ENCODE measurements at places on chromosomes 7 and 10. TPM values are rescaled to one million over a fixed set of nuclear protein-coding genes. Genes with fewer than 3 reads are reported as not detected.
A peak's percentile ranks its signal among the peaks of the same experiment; 100 is the strongest.

GRCh38 chr7:96530786-96531185 lies 178.9 kb downstream of the SEM1 start:
- H3K4me3 ChIP-seq: no peak overlapping the region
- H3K4me1 ChIP-seq: no peaks in the 10 kb centered on the region
- no peaks in the 10 kb centered on the region for H3K36me3 ChIP-seq
- H3K27me3 ChIP-seq: peaks cover 23% of the 10 kb centered on the region
- H3K27ac ChIP-seq: no peak overlapping the region

GRCh38 chr7:68537774-68538071 lies 1060.6 kb upstream of the AUTS2 start:
- no peak for DNase-seq
- no peak overlapping the region for H3K27ac ChIP-seq
- H3K36me3 ChIP-seq: no peaks in the 10 kb centered on the region
- H3K27me3 ChIP-seq: no peaks in the 10 kb centered on the region
- no peaks in the 10 kb centered on the region for H3K4me1 ChIP-seq
- no peak overlapping the region for H3K4me3 ChIP-seq

GRCh38 chr10:110169586-110169985 lies 37.8 kb upstream of the MXI1 start:
- H3K36me3 ChIP-seq: no peaks in the 10 kb centered on the region
- H3K27me3 ChIP-seq: peaks cover 73% of the 10 kb centered on the region
- no peak overlapping the region for H3K4me3 ChIP-seq
- no peak for DNase-seq
- H3K4me1 ChIP-seq: peaks cover 35% of the 10 kb centered on the region

DNA sequence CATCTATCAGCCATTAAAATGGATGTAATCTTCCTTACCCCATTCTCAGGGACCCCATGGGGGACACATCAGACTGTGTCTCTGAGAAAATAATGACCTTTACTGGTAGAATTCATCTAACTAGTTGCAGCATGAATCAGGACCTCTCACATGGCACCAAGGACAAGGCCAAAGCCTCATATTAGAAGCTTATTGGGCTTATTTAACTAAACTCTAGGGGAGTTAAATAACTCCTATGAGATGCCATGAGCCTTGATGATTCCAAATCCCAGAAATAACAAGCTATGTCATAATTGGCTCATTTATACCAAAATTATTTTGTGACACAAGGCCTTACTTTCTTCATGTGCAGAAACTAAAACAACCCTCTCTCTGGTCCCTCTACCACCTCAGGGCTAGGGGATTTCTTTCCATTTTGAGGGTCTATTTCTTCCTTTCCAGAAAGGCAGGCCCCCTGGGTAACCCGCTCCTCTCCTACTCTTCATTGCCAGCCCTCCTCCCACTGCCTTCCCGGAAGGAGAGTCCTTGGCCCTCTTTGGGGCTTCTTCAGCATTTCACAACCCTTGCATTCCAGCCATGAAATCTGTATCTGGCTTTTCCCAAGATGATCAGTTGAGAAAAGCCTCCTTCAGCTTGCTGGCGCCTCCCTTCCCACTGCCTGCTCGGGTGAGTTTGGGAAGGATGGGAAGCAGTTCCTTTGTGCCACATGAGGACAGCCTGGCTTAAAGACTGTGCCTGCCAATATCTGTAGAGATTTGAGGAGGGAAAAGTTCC lies 41.8 kb upstream of the TRIM8 start:
- H3K27ac ChIP-seq: no peak overlapping the region
- no peak for DNase-seq
- H3K4me1 ChIP-seq: peaks cover 4% of the 10 kb centered on the region
- H3K36me3 ChIP-seq: peaks cover 23% of the 10 kb centered on the region
- H3K4me3 ChIP-seq: no peak overlapping the region
- H3K27me3 ChIP-seq: no peaks in the 10 kb centered on the region

DNA sequence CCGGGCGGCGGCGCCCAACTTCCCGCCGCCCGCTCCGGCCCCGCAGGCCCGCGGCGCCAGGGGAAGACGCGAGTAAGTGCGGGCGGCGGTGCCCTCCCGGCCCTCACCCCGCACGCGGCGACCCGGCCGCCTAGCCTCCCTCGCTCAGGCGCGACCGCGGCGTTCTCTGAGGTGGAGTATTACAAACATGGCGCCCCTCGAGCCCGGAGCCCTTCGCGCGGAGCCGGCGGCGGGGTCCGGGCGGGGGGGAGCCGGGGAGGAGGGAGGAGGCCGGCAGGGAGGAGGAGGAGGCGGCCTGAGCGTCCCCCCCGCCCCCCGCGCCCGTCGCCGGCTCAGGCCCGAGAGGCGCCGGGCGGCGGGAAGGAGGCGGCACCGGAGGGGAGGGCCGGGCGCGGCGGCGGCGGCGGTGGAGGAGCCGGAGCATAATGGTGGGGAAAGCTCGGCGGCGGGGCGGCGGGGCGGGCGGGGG lies at the start of gene ZMYND11:
Gene ZMYND11, plus strand, starts transcription at position 324 of the 469 bp plus-strand sequence. CDS start 44,558 bp downstream, outside the sequence.
- peaks cover 12% of the 10 kb centered on the region for H3K27me3 ChIP-seq
- peak within 1 kb of the TSS; percentile 95 for H3K27ac ChIP-seq
- H3K36me3 ChIP-seq: peaks cover 2% of the 10 kb centered on the region
- peaks cover 22% of the 10 kb centered on the region for H3K4me1 ChIP-seq

GRCh38 chr7:148403466-148403993 lies 187.0 kb upstream of the C7orf33 start:
- peaks cover 26% of the 10 kb centered on the region for H3K27me3 ChIP-seq
- H3K4me3 ChIP-seq: no peak overlapping the region
- no peaks in the 10 kb centered on the region for H3K4me1 ChIP-seq
- no peak for DNase-seq
- no peaks in the 10 kb centered on the region for H3K36me3 ChIP-seq

DNA sequence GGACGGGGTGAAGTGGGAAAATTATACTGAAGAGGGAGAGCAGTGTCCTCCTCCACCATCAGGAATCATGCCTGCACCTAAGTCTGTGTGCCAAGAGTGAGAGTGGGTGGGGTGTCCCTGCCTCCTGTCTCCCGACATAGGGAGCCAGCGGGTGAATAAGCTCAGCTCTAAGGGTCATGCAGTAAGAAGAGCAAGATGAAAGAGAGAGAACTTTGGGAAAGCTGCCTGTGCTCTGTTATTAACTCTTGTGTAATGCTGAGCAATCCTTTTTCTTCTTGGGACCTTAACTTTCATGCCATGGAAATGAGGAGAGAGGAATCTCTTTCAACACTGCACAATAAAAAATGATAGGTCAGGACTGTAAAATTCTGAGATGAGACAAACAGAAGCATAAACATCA lies 7.9 kb upstream of the TCAF1 start:
- H3K36me3 ChIP-seq: no peaks in the 10 kb centered on the region
- H3K27ac ChIP-seq: no peak overlapping the region
- DNase-seq: no peak
- no peak overlapping the region for H3K4me3 ChIP-seq

The CLDN4 gene
- total RNA-seq: not detected

The EGR2 gene
- 201 TPM for total RNA-seq
